GM23338 (cell line): ENCODE measurements at places on chromosomes 1 and 21. TPM values are rescaled to one million over a fixed set of nuclear protein-coding genes. Genes with fewer than 3 reads are reported as not detected.

The OR10Z1 gene
- total RNA-seq = not detected in 2 replicates

DNA sequence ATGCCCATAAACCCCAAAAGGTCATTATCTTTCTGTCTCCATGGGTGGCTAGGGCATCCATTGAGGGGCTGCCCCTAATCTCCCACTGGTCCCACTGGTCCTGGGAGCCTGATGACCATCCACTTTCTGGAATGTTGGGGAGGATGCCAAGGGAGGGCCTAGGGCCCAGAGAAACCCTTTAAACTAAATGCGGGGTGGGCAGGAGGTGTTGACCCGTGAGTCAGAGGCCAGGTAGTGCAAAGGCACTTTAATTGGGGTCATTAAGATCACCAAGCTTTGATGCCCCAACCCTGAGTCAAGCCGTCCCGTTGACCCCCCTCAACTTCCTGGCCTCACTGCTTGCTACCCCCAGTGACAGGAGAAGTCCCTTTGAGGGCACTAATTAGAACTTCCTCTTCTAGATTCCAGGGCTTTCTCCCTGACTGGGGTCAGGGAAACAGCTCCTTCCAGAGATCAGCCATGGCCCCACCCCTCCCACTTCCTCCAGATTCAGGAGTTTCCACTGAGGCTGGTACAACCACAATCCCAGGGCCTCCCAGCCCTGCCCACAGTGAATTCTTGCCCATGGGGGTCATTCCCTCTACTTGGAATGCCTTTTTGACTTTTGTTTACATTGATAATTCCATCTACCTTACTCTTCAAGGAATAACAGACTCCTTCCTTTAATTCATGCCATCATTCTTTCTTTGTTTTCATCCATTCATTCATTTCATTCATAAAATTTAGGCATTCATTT is 15.5 kb upstream of the SERINC2 start:
- DNase-seq = no peak

GRCh38 chr1:216190438-216190837 is 232.8 kb downstream of the USH2A start:
- no peak for DNase-seq

DNA sequence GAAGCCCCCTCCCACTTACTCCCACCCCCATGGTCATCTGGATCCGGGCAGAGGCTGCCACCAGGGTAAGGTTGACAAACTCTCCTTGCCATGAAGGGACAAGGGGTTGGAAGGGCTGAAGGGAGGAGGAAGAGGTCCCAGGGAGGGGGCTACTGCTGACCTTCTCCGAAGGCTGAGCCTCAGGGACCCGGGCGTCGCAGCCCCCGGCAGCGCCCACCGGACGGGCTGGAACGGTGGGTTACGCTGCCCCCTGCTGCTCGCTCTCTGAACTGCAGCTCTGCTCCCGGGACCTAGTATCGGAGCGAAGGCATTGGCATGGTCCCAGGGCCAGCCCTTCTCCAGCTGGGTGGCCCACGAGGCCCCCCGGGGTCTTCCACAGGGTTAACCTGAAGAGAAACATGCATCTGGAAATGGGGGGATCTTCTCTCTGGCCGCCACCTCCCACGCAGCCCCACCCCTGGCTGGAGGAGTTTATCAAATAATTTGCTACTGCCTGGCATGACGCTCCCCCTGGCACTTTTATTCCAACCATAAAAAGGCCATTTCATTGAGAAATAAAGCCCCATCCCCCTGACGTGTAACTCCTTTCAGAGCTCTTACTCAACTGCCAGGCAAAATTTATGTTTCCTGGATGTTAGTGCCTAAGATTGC is 70.4 kb upstream of the TARDBP start:
- peak; percentile 83 for DNase-seq
